ENCODE measurements at places on chromosomes 5 and 9. TPM values are rescaled to one million over a fixed set of nuclear protein-coding genes. Genes with fewer than 3 reads are reported as not detected.
A peak's percentile ranks its signal among the peaks of the same experiment; 100 is the strongest.

Gene OR13D1
- not detected for total RNA-seq

Gene PLPP7
- total RNA-seq: 0.20 TPM

Gene BHMT
- not detected for total RNA-seq

GRCh38 chr5:21862986-21863385 lies 990.2 kb downstream of the CDH12 start:
- no peak for DNase-seq

- no peak for DNase-seq
Observed at GRCh38 chr9:14939378-14939777, 29.1 kb upstream of the FREM1 start.

- DNase-seq: no peak
Observed at GRCh38 chr9:77640741-77641580, 7.2 kb downstream of the GNA14 start.

DNA sequence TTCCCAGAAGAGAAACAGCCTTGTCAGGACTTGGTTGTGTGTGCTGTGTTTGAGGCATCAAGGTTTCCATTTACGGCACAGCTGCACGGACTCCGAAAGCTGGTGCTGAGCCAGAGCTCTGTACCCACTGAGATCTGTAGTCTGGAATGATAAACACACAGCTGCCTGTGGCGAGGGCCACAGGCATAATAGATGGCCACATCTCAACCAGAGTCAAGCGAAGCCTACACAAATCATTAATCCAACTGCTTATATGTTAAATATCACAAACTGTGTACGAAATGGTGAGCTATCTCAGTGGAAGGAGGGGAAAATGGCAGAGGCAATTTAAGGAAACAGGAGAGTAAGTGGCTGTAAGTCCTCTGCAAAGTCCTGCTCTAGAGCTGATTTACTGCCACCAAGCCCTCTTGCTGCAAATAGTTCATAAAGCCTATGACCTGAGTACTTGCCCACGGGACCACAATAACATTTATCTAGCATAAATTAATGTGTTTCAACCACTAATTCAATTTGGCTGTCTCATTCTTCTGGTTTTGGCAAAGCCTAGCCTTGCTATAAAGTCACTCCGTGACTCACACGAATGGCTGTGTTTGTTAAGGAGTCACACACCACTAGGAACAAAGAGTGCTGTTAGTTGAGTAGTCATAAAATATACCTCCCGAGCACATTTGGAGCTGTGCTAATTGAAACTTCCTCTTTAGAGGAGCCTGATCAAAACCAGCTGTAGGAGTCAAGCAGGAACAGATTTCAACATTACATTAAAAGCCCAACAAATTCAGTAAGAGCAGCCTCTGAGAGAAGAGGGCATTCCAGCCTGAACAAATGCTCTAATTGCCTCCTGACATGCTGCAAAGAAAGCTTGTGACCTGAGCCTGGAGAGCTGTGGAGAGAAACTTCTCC lies 738.6 kb upstream of the ZNF608 start:
- peak; percentile 100 for DNase-seq

Measured in astrocyte (in vitro differentiated cells and primary cell).